ENCODE measurements at places on chromosomes 5 and 9.

GRCh38 chr5:52707616-52708015 is 80.1 kb upstream of the ITGA1 start:
- peak; percentile 27 for DNase-seq

GRCh38 chr5:128693764-128694163 is 155.7 kb upstream of the FBN2 start:
- DNase-seq, result no peak

DNA sequence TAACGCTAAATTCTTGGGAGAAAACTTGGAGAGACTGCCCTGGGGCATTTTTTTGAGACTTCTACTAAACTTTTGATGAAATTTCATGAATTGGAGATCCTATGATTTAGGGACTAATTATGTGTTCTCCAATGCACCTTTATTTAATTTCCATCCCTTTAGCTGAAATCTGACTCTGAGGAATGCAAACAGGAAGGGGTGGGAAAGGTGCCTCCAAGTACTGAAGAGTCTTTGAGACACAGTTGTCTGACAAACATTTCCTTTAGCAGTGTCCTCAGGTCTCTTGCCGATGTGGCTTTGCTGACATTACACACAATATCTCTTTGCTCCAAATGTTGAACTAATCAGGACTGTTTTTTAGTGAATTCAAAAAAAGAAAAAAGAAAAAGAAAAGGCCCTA is 76.9 kb downstream of the LIX1 start:
- DNase-seq, result no peak

GRCh38 chr9:89798547-89799120 is 193.8 kb downstream of the GADD45G start:
- no peak for DNase-seq

GRCh38 chr5:33997331-33997983 is 10.4 kb downstream of the AMACR start:
- DNase-seq, result peak; percentile 72

GRCh38 chr5:1294206-1294834 is 548 bp downstream of the TERT start:
- DNase-seq, result no peak

DNA sequence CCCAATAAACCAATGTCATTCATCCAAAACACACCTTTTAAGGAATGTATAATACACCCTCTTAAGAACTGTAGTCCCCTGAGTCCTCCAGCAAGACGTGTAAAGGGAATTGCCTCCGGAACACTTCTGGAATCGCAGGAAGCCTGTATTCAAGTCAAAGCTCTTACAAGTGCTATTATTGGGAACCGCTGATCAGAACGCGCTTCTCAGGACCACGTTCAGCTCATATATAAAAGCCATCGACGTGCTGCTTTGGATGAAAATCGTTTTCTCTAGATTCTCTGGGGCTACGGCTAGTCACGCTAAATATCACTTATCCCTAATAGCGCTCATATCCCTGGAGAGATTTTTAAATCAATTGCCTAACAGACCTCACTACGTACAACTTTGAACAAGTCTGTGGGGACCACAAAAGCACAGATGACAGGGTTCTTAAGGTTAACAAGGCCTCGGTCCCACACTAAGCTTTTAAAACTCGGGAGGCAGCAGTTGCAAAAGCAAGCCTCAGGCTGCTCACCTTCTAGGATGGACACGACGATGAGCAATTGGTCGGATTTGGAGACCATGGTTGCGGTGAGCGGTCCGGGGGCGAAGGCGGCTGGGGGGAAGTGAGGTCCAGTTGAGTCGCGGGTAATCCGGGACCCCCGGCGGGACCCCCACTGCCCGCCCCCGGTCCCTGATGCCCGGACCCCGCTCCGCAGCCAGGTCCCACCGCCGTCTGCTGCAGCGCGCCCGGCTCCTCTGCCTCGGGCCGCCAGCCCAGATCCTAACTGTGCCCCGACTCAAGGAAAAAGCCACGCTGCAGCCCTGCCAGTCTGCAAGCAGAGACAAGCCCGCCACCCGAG is 548 bp downstream of the CEP120 start:
- peak; percentile 51 for DNase-seq

GRCh38 chr5:14218897-14219573 is 75.9 kb downstream of the TRIO start:
- DNase-seq, result no peak

DNA sequence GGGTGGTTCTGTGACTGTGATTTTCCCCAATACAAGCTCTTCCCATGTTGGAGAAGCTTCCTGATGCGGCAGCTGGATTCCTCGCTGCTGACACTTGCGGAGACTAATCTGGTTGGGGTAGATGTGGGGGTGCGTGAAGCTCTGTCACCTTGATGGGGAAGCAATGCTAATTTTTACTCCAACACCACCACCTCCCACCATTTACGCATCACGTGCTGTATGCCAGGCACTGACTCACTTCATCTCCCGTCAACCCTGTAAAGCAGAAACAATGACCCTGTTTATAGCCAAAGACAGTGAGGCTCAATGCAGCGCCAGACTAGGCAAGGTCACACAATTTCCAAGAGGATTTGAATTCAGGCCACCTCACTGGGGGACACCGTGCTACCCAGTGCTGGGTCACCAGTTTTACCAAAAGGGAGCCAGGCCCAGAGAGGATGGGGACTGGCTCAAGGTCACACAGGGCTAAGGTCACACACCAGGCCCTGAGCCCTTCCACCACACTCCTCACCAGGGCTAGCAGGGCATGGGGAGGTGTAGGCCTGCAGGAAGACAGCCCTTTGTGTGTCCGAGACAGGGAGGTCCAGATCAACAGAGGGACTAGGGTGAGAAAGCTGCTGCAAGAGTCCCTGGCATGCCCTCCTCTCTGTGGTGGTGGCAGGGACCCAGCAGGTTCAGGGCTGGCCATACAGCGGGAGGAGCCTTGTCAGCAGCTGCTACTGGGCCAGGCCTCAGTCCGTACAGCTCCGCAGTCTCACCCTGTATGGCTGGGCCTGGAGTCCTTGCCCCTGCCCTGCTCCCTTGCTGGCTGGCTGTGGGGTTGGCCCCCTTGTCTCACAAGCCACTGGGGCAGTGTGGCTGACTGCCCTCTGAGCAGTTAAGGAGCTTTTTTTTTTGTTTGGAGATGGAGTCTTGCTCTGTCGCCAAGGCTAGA is 3.3 kb downstream of the STKLD1 start:
- no peak for DNase-seq

GRCh38 chr5:159899067-159900049 is 16.9 kb upstream of the ADRA1B start:
- DNase-seq, result no peak
